ENCODE measurements at places on chromosomes 5 and 9.
A peak's percentile ranks its signal among the peaks of the same experiment; 100 is the strongest.

- DNase-seq = no peak
Measured at GRCh38 chr9:89862316-89862715, 257.5 kb downstream of the GADD45G start.

GRCh38 chr5:103034662-103035392 lies 85.1 kb downstream of the GIN1 start:
- no peak for DNase-seq

DNA sequence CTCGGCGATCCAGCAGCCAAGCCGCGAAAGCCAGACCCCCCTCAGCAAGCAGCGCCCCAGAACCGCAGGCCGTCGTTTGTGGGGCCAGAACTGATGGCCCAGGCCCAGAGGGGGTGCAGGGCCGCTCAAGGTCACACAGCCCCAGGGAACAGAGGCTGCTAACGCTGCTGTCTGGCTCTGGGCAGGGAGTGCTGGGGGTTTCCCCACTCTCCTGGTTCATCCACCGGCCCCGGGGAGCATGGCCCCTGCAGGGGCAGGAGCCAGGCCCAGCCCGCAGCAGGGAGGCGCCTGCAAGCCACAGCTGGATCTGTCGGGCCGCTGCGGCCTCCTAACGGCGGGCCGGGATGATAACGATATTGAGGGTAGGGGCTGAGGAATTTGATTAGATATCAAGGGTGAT lies 64.8 kb upstream of the IGFBPL1 start:
- no peak for DNase-seq

- DNase-seq = no peak
Measured at GRCh38 chr9:89661956-89662717, 57.3 kb downstream of the GADD45G start.

DNA sequence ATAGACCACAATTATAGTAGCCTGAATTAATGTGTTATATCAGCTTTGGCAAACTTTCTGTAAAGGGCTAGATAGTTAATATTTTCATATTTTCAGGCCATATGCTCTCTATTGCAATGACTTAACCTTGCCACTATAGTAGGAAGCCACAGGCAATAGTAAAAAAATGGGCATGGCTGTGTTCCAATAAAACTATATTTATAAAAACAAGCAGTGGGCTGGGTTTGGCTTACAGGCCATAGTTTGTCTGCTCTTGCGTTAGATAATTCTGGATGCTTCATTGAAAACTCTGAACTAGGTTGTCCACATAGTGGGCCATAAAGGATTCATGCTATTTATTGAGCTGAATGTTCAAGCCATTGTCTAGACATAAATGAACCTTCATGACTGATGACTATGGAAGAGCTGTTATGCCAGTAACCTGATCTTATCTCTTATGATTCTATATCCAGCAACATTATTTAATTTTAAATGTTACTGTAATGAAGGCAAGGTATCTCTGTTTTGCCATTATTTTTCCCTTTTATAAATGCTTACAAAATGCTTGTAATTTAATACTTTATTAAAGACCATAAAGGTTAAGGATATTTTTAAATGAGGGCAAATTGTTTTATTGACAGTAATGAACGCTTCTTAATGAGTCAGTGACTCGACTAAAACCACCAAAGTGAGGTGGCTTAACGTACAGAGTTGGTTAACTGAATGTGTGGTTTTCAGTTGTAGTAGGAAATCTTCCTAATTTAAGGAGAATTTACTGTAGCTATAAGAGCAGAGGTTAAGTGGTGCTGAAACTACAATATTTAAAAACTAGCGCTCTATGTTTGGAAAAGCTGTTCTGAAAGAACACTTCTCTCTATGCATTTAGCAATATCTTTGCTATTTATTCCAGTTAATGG lies 560.6 kb downstream of the PRR16 start:
- no peak for DNase-seq

DNA sequence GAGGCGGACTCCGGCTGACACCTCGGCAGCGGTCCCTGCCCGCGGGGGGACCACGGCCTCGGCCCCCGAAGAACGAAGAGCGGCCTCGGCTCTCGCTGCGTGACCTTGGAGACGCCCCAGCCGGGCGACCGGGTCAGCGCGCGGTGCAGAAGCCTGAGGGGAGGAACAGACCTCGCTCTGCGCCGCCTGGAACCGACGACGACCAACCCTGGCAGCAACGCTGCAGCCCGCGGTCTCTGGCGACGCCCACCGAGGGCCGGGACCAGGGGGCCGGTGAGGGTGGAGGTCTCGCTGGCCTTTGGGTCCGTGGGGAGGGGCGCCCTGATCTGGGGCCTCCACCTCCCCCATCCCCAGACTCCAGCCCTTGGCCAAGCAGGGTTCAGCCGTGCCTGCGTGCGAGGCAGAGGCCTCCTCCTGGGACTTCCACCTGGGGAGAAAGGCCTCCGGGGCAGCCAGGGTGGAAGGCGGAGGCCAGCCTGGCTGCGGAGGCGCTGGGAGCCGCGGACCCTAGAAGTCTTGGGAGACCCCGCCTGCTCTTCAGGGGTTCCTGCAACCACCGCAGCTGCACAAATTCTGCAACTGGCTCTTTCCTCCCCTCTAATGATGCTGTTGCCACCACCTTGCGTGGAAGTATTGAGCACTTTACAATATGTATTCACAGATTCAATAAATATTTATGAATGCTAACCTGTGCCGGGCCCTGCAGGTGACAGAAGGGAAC lies 44.3 kb upstream of the SLC12A7 start:
- DNase-seq = no peak

DNA sequence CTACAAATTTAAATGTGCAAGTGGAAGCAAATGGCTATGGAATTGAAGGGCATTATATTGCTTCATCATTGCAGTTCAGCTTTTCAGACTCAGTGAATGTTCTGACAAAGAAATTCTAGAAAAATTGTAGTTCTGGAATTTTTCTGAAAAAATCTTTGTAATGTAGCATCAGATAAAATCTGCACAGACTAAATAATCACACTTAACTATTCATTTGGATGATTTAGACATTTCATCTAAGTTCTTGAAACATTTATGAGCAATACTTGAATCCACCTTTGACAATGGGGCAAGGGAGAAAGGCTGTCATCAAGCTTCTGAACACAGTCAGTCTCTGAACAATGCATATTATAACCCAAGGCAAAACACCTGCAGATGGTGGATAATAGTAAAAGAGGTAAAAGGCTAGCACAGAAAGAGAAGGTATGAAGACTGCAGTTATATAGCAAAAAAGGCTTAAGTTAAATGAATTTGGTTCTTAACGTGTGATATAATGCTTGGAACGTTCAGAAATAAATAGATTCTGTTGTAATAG lies 1352.0 kb upstream of the NUDT12 start:
- no peak for DNase-seq

- no peak for DNase-seq
Measured at GRCh38 chr5:90534922-90535321, 5.5 kb upstream of the LYSMD3 start.

DNA sequence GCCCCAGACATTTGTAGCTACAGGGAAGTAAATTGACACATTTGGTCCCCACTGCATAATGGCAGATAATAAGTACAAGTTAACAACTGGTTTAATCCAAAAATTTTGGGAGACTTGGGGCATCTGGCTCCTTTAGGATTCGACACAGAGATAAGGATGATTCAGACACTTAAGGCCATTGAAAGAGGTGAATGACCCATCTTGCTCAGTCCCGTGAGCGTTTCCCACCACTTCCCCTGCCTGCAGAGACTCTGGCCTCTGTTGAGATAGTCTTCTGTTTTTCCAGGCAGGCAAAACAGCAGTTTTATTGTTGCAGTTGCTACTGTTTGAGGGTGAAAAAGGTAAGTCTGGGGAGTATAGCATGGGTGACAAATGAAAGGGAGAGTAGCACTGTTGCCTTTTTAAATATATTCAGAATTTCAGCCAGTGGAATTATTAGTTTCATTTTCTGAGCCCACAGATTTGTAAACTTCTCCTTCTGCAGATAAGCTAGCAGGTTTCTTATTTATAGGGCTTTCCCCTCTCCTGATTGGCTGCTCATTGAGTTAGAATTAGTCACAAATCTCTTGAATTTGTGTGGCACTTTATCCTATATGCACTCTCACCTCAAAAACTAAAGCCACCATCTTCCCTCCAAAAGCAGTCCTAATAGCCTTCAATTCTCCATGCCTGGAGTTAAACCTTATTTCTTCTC lies 19.3 kb downstream of the ACO1 start:
- no peak for DNase-seq

DNA sequence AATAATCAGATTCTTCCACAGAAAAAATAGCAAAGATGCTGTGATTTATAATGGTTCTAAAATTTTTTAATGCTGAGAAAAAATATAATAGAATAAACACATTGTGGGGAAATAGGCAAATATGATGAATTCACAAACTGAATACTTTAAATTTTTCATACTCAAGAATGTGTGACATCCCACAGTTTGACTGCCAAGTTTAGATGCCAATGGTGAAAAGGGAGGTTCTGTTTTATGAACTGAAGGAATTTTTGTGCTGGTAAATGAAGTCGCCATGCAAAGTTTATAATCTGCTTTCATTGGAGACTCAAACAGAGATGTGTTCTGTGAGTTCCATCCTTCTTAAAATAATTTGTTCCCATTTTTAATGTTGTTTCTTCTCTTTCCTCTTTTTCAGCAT lies 367.5 kb upstream of the ADAMTS16 start:
- DNase-seq = no peak

DNA sequence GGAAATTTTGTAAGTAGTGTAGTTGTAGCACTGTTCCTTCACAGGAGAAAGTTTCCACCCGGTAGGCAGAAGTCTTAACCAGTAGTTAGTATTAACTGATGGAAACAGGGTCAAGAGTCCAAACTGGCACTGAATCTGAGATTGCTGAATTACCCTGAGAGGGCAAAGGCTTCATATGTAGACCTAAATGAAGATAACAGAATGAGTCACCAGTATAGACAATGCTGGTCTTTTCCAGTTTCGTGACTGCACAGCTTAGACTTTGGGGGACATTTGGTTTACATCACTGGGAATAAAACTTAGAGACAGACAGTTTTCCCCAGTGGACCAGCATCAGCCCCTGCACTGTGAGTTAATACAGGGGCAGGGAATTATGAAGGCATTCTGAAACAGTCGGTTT lies 60.5 kb downstream of the PCSK5 start:
- DNase-seq = no peak

GRCh38 chr9:37974506-37975173 lies 70.7 kb upstream of the SLC25A51 start:
- DNase-seq = no peak

GRCh38 chr5:83374547-83374946 lies 97.0 kb upstream of the VCAN start:
- no peak for DNase-seq

- no peak for DNase-seq
Measured at GRCh38 chr5:113776168-113776567, 262.7 kb downstream of the YTHDC2 start.

GRCh38 chr5:40521108-40521785 lies 158.5 kb upstream of the PTGER4 start:
- DNase-seq = no peak

DNA sequence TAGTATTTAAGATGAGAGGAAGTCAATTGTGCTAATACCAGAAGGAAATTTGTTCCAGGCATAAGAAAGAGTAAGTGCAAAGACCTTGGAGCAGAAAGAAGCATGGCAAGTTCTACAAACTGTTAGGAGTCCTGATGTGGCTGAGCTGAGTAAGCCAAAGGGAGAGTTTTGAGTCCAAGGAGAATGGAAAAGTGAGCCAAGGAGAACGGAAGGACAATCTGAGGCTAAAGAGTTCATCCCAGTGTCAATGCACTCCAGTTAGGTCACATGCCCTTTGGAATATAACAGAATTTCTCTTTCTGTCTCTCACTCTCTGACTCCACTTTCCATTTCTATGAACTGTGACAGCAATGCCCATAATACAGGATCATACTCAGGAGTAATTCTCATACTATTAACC lies 224.7 kb downstream of the CAAP1 start:
- no peak for DNase-seq

DNA sequence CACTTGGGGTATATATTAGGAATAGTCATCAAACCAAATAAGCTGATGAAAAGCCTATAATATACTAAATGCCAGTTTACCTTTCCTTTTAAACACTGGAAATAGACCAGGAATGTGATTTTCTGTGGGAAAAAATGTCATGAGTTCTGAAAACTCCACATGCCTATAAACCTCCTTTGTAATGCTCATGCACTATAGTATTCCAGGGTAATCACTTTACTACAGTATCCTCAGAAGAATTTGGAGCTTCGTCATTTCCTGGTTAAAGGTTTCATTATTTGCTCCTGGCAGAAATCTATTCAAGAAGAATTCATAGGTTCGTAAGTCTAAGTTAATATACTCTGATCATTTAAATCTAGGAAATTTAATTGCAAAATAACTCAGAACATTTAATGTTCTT lies 1076.7 kb upstream of the DMAC1 start:
- no peak for DNase-seq

DNA sequence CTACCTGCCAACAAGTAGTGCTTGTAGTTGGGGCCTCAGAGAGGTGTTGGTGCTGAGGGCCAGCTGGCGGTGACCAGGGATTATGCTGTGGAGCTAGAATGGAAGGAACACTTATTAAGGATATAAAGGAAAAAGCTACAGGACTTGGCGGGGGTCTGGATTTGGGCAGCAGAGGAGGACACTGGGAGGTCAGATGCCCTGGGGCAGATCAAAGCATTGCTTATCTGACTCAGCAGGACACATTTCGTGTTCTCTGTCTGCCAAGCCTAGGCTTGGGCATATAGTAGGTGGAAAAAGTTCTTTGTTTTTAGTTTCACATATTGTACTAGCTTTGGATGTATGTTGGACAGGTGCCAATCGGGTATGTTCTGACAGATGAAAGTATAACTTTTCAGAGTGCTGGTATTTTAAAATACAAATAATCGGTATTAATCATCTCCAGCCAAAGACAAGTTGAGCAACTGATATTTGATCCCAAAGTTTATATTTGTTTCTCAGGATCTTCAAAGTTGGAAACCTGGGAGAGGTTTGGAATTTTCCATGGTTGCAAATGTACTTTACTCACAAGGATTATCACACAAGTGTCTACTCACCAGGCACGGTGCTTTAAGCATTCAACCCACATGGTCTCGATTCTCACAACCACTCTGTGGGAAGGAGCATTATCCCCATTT lies 69.4 kb downstream of the IQGAP2 start:
- peak; percentile 23 for DNase-seq

DNA sequence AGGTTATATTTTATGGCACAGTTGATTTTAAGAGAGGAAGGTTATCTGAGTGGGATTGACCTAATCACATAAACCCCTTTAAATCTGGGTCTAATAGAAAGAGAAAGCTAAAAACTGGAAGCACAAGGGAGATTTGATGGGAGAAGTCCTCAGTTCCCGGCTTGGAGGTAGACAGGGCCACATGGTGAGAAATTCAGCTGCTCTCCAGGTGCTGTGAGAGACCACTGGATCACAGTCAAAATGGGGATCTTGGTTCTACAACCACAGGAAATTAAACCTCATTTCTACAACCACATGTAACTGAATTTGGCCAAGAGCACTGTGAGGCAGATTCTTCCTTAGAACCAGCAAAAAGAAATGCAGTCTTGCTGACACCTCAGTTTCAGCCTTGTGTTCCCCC lies 2352.7 kb downstream of the MAT2B start:
- no peak for DNase-seq

- DNase-seq = no peak
Measured at GRCh38 chr5:26326153-26326759, 712.1 kb downstream of the CDH9 start.

All from CD4-positive, alpha-beta T cell treated with Interleukin-2 at 100 ng/mL for 4 hours (primary cell).